Tibial artery (tissue), 4 donors: ENCODE measurements at places on chromosomes 16 and 17.
A peak's percentile ranks its signal among the peaks of the same experiment; 100 is the strongest.

GRCh38 chr16:72848759-72849664, 198.9 kb downstream of the ZFHX3 start:
- DNase-seq = peak; percentile 85

GRCh38 chr17:44541884-44542581, 15.3 kb upstream of the FZD2 start:
- DNase-seq = no peak

DNA sequence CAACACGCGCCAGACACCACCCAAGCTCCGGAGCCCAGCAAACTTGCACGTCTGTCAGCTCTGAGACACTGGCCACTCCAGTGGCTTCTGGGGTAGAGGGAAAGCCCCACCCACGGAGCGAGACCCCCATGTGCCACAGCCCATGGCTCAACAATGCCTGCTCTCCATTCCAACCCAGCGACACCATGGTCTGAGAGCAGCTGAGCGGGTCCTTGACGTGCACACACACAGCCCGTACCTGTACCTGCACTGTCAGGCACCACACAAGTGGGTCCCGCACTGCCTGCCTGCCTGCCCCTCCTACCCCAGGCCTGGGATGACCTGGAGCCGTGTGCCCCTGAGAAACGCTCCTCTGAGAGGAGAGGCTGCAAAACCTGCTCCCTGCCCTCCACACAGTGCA, 77.0 kb downstream of the ZNF778 start:
- DNase-seq = no peak

- no peak for DNase-seq
Observed at GRCh38 chr17:28475151-28475900, 1.9 kb downstream of the SLC13A2 start.

- no peak for DNase-seq
Observed at GRCh38 chr17:33769066-33769465, 476.0 kb upstream of the ASIC2 start.

DNA sequence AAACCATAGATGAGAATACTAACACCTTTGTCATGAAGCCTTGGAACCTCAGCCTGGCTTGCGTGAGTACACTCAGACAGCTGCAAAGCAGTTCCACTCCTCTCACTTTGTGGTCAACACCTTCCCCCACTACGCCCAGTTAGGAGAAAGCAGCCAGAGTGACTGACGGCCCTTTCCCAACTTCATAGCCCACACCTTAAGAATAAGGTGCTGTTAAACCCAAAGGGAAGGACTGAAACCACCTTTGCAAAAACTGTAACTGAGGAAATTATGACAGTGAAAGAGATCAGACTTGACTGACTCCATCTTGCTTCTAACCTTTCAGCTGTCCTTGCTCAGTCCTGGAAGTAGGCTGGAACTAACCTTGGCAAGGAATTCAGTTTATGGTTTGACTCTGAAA, 13.7 kb downstream of the N4BP1 start:
- DNase-seq = no peak

- no peak for DNase-seq
Observed at GRCh38 chr17:41226051-41226450, 397 bp upstream of the KRTAP9-2 start.

DNA sequence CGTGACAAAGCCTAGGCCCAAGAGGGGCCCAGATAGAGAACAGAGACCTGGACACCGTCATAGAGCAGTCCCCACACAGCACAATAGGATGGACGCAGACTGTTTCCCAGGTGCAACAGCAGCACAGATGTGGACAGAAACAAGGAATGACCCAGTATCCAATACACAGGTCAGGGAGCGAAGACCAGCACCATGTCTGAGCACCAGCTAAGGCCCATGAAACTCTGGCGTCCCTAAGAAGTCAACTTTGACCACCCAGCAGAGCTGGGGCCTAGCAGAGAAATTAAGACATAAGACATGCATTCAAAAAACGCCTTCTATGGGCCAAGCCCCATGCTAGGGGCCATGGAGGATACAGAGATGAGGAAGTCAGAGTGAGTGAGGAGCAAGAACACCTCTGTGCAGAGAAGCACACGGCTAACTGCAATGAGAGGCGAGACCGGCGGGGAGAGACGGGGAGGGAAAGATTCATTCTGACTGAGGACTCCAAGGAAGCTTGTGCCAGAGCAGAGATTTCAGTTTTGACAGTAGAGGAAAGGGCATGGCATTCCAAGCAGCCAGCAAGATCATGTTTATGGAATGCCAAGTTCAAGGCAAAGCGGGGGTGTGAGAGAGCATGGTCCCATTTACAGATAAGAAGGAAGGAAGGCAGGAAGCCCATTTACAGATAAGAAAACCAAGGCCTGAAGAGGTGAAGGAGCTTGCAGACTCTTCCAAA, 50.8 kb downstream of the PITPNM3 start:
- DNase-seq = no peak

DNA sequence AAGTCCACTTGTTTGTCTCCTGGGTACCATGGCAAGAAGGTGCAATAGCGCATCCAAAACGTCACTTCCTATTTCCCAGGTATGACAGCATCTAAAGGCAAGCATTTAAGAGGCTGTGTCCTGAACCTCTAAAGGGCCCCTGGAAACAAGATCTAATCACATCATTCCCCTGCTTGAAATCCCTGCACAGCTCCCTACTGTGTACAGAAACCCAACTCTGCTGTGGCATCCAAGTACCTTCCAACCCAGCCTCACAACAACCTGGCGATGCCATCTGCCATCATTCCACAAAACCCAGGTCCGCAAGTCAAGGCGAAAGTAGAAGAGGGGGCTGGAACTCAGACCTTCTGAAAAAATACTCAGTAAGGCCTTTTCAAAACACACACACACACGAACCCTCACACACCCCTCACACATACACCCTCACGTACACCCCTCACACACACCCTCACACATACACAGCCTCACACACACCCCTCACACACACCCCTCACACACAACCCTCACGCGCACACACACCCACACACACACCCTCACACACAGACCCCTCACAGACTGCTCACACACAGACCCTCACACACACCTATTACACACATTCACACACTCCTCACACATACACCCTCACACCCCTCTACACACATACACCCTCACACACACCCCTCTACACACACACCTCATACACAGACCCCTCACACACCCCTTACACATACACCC, 24.5 kb downstream of the C17orf67 start:
- DNase-seq = no peak

- DNase-seq = no peak
Observed at GRCh38 chr17:42509409-42509808, 26.6 kb upstream of the NAGLU start.

GRCh38 chr17:50359005-50359699, 13.2 kb downstream of the XYLT2 start:
- DNase-seq = peak; percentile 45

DNA sequence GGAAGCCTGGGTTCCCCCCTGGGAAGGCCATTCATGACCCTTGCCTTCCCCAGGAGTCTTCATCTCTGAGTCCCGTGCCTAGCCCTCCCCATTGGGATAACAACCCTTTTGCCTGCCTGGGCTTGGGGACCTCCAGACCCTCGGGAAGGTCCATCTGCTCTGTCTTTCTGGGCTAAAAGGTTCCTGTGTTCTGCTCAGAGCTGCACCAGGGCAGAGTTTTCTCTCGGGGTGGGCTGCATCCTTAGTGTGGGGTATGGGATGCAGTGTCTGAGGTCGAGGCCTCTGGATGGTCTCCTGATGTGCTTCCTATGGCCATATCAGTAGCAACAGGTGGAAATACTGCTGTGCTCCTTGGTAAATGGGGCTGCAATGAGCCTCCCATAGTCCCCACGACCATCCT, 22.9 kb upstream of the PLLP start:
- DNase-seq = peak; percentile 61

DNA sequence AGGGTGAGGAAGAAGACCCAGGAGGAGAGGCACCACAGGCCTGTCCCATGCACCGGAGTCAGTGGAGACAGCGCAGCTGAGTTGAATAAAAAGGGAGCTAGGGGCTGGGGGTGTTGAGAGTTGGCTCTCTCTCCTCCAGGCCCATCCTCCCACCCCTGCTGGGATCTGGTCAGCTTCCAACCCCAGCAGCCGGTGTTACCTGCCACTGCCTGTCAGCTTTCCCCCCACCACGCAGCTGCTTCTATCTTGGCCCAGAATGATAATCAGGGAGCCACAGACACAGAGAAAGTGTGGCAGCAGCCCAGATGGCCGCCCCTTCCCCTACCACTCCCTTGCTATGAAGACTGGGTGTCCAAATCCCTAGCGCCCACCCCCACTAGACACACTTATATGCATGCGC, 120.6 kb upstream of the RPL38 start:
- no peak for DNase-seq

DNA sequence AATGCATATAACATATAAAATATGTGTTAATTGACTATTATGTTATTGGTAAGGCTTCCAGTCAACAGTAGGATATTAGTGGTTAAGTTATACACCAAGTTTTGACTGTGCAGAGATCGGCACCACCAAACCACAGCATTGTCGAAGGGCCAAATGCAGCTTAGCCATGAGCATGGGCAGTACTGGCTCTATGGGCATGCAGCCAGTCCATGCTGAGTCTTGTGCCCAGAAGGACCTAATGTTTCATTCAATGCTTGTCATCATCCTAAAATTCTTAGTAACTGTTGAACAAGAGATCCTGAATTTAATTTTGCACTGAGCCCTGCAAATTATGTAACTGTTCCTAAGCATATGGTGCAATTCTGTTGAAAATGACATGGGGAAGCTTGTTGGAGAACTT, 233.4 kb upstream of the HS3ST3A1 start:
- no peak for DNase-seq

DNA sequence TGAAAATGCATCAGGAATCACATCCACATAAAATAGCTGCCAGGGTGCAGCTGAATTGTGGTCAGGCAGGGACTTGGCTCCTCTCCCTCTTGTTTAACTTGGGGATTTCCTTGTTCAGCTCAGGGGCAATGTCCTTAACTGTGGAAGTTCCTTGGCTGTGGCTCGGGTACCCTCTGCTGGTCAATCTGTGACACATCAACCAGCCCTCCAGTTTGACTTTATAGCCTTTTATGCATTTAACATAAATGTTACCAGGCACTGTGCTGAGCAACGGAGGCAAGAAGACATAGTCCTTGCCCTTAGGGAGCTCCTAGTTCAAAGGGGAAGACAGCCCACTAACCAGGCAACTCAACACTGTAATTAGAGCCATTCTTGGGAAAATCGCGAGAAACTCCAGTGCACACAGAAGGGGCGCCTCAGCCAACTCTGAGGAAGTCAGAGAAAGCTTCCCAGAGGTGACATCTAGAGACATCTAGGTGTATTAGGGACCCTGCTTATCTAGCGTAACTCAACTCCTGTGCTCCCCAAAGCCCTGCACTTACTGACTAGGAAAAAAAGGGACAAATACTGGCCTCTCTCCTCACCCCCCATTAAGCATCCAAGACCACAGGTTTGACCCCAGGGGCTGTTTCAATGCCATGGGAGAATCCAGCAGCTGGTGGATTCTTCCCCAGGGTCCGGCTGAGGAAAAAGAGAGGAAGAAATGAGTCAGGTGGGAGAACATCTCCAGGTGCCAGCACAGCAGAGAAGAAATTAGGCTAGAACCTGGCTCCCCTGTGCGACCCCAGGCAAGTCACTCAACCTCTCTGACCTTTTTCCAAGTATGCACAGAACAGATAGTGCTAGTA, 17.3 kb upstream of the EEF2K start:
- DNase-seq = peak; percentile 80

- no peak for DNase-seq
Observed at GRCh38 chr17:77282524-77283515, 142.1 kb downstream of the SEC14L1 start.

DNA sequence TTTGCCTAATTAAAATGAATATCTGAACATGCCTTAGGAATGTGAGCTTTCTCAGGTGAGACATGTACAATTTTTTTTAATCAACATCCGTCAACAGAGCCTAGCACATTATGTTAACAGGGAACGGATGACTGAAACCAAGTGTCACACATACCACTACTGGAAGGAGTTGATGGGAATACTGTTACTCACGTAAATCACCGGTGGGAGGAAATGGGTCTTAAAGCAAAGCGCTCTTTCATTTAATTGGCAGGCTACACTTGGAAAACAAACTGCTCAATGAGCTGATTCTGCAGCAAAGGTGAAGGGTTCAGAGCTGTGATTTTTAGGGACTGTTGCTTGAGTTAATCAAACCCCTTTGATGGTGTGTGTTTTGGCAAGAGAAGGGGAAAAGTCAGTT, 4.8 kb downstream of the CPPED1 start:
- no peak for DNase-seq
